ENCODE measurements at places on chromosomes 2 and 18.

- DNase-seq: no peak
These were observed 605 bp downstream of the WNT6 start for GRCh38 chr2:218859988-218860831.

DNA sequence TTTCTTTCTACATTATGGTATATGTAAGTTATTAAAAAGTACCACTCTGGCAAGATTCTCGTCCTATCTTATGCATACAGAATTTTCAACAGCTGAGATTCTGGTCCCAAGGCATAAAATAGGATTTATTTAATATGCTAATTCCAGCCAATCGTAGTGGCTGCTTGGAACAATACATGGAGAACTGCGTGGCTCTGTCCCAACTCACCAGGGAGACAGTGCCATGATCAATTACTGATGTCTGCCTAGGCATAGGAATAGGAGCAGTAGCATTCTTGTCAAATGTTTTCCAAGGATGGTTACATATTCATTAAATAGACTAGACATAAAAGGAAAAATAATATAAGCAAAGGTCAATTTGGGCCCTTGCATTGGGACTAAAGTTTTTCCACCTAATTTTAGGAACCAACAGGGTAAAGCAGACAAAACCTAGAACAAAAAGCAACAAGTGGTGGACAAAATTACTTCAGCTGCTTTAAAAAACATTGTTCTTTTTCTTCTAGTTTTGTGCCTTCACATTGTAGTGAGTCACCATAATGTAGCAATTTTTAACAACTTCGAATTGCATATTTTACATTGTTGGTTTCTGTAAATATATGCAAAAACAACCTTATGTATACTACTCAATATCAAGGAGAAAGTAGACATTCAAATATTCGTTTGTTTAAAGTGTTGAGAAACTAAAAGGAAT is 232.8 kb upstream of the ATP5MC3 start:
- DNase-seq: no peak

DNA sequence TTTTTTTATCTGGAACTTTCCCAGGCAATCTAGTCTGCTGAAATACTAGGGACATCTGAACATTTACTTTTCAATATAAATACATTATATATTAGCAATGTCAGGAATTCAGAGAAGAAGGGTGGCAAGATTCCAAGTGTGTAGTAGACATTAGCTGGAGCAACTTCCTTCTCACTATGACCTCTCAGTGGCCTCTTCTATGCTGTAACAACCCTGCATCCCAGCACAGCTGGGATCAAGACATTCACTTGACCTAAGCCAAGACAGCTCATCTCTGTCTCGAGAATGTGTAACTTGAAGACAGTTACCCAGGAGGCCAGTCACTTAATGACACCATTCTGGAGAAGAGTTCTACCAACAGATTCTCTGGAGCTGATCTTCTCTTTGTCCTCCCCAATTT is 61.7 kb upstream of the RALBP1 start:
- no peak for DNase-seq

GRCh38 chr2:176978921-176979320 is 233.7 kb upstream of the HNRNPA3 start:
- no peak for DNase-seq

DNA sequence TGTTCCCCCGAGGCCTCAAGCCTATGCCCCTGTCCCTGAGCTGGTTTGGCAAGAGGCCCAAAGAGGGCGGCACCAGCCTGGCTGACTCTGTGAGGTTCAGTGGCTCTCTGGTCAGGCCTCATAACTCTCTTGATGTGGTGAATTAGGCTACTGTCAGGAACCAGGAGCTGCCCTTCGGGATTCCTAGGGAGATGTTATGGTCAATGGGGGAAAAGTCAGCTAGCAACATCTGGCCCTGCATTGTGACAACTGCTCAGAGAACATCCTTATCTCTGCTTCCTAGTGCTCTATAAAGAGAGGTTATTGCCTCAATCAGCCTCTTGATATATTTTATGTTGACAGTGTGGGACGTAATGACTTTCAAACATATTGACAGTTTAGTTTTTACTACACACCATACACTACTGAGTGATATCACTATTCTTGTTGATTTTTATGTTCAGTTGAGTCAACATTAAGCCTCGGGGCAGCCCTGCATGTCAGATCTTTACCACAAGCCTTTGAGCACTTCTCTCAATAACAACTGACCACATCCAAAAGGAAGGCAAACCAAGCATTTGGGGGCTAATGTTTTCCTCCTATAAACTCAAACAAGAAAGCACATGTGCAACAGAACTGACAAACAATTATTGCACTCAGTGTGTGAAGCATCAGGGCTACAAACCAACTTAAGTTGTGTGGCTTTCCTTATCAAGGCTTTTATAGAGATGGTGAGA is 448.3 kb upstream of the SLC14A2 start:
- no peak for DNase-seq

- no peak for DNase-seq
These were observed 14.8 kb downstream of the ERBB4 start for GRCh38 chr2:212523756-212524155.
